ENCODE measurements at places on chromosomes 11 and 22.
A peak's percentile ranks its signal among the peaks of the same experiment; 100 is the strongest.

DNA sequence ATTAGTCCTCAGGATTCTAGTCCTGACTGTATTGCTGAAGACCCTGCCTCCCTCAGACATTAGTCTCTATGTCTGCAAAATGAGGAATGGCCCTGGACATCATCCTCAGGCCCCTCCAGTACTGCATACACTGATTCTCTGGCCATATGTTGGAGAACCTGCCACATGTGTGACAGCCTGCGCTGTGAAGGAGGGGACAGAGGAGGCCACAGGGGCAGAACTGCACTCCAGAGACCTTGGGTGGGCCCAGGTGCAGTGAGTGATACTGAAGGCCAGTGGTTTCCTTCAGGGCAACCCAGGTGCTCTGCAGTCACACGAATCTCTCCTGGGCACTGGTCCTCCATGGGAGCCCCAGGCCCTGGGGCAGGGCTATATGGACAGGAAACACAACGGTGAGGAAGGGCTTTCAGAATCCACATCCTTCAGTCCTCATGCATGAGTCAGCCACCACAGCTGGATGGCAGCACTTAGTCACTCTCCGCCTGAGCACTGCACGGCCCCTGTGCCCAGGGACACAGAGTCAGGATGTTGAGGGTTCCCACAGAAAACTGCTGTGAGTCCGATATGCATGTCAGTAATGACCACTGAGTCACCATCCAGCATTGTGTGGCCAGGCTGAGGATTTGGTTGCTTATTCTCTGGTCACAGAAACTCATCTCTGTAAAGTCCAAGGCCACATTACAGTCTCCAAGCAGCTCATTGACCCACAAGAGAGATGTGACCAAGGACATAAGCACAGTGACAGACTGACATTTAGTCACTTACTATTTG lies 39.7 kb downstream of the ME3 start:
- DNase-seq: peak; percentile 50

DNA sequence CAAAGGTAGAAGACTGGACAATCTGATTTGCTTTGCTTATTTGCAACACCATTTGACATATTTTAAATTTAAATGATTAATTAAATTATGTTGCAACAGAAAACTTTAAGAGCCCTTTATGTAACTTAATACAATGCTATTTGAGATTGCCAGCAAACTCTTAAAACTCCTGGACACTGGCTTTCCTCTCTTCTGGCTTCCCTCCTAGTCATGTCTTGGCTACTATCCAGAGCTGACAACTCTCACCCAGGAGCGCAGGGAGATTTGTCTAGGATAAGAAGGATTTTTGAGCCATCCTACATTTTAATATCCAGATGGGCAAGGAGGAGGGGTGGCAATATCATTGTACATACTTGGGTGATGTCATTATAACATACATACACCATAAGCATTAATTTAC lies 134.3 kb downstream of the ELP4 start:
- DNase-seq: peak; percentile 7

DNA sequence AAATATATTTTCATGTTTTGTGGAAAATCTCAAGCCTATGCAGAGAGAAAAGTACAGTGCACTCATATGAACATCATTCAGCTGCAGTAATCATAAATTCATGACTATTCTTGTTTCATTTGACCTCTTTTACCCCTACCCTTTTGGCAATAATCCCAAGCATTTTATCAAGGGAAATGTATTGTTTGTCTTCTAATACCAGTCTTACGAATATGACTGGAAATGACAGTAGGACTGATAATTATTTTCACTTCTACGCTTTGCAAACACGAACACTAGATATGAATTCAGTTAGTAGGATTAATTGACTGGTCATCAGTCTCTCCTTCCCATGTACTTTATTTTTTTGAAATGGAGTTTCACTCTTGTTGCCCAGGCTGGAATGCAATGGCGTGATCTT lies 90.3 kb downstream of the MTMR3 start:
- no peak for DNase-seq

DNA sequence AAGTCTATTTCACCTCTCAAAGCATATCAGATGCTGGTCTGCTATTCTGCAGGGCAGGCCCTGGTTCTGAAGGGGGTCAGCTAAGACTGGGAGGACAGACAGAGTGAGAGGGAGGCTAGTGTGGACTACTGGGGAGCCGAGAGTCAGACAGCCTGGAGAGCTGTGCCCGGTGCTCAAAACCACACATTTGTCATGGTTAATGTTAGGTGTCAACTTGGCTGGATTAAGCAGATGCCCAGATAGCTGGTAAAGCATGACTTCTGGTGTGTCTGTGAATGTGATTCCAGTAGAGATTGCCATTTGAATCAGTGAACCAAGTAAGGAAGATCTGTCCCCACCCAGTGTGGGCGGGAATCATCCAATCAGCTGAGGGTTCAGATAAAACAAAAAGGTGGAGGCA lies 102.6 kb downstream of the SNX19 start:
- no peak for DNase-seq

DNA sequence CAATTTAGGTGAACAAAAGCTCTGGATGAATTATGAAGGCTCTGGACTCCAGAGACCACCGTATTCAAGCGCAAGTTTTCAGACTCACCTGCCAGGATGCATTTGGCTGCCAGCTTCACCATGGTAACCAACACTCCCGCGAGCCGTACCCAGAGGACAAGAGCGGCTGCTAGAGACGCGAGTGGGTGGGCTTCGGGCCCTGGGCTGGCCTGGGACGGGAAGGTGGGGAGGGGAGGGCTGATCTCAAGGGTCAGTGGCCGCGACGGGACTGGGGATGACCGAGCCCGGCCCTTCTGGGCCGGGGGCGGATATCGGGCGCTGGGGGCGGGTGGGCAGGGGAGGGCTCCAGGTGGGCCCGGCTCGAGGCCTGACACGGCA lies 344 bp downstream of the IFT27 start:
- peak; percentile 34 for DNase-seq

All from HEK293T (cell line).